Right hindlimb (tissue), 1 donor: ENCODE measurements at places on chromosomes 5 and 9.

DNA sequence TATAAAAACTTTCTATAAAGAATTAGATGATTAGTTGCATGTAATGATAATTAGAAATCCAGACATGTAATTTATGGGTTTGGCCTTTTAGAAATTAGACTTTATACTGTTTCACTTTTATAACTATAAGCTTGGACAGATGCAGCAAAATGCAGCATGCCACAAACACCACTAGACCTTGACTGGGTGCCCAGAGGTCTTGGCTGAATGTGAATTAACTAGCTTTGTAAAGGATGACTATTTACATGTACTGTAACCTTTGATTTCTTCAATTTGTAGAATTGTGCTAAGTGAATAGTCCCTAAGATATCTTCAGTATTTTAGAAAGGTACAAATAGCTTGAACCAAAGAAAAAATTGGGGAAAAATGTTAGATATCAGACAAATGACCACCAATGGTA is 2168.1 kb downstream of the MAT2B start:
- peak; percentile 29 for DNase-seq

GRCh38 chr5:154025951-154026350 is 12.8 kb downstream of the FAM114A2 start:
- no peak for DNase-seq

DNA sequence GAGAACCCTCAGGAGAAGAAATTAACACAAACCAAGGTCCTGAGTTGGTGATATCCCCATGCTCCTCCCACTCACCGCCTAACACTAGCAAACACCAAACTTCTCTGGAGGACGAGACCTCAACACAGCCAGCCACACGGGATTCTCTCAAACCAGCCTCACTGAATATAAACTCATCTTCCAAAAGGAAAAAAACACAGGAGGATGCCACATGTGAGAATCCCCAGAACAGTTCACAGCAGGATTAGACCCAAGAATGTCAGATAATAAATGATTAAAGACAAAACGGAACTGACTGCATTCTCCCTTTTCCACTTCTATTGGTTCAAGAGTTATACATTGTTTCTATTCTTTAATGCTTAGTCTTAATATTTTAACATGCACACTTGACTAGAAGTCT is 89.2 kb downstream of the LPAR1 start:
- no peak for DNase-seq

GRCh38 chr9:69600314-69601047 is 71.7 kb downstream of the APBA1 start:
- no peak for DNase-seq

DNA sequence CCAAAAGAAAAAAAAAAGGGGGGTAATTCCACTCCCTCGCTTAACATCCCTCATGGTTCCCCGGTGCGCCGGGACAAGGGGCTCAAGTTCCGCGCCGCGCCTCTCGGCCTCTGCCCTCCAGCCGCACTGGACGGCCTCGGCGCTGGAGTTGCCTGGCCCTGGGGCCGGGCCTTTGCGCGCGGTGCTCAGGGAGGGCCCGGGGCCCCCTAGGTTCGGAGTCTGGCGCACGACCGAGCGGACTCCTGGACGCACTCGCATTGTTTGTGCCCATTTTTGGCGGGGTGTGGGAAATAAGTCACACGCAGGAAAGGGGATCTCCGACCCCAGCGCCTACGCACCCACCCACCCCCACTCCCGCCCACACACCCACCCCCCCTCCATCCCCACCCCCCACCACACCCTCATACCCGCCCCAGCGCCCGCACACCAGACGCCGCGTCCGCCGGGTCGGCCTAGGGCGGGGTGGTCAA is 381 bp downstream of the MED22 start:
- DNase-seq = no peak
